Natural killer cell (primary cell): ENCODE measurements at places on chromosomes 3 and 15. TPM values are rescaled to one million over a fixed set of nuclear protein-coding genes. Genes with fewer than 3 reads are reported as not detected.

Gene ISLR
- total RNA-seq, result not detected

Gene FRG2C
- total RNA-seq, result not detected

Gene CLDN16
- total RNA-seq, result not detected

Gene PPP4R2
- 60.1 TPM for total RNA-seq

Gene SLC2A2
- total RNA-seq, result not detected

Gene THSD4
- total RNA-seq, result not detected

Gene PPP1R14D
- not detected for total RNA-seq

Gene LEO1
- total RNA-seq, result 19.5 TPM

Gene NANOGP8
- total RNA-seq, result not detected

Gene CD200R1
- total RNA-seq, result 1.7 TPM

Gene DNAJA4
- total RNA-seq, result 26.3 TPM

Gene LRRK1
- 5.5 TPM for total RNA-seq

Gene OSBPL10
- total RNA-seq, result 3.6 TPM

Gene DUOXA2
- total RNA-seq, result not detected

Gene LEKR1
- 1.2 TPM for total RNA-seq

Gene BCHE
- total RNA-seq, result not detected

Gene UTS2B
- total RNA-seq, result not detected

Gene MESP1
- 2.5 TPM for total RNA-seq

Gene UBA3
- 87.7 TPM for total RNA-seq
